ENCODE measurements at places on chromosomes 7 and 10. TPM values are rescaled to one million over a fixed set of nuclear protein-coding genes. Genes with fewer than 3 reads are reported as not detected.

Gene VSTM2A
- not detected for total RNA-seq

Gene ACBD7
- 0.13 TPM for total RNA-seq

Gene ADAM22
- not detected for total RNA-seq

Gene FAM13C
- under 0.01 TPM for total RNA-seq

Gene TAS2R4
- 1.8 TPM for total RNA-seq

Gene ABCB4
- not detected for total RNA-seq

Gene UCMA
- not detected for total RNA-seq

Gene TBX20
- not detected for total RNA-seq

Gene OR13A1
- not detected for total RNA-seq

Gene CTTNBP2
- 0.26 TPM for total RNA-seq

Gene SPDYE2
- not detected for total RNA-seq

Gene PPP1R3C
- 17.4 TPM for total RNA-seq

Gene PLEKHS1
- total RNA-seq, result not detected

Gene ATG9B
- total RNA-seq, result 0.26 TPM

Gene FBXO24
- total RNA-seq, result 0.53 TPM

Gene MOGAT3
- not detected for total RNA-seq

Gene PAPOLB
- under 0.01 TPM for total RNA-seq

Gene HPSE2
- total RNA-seq, result not detected

Data from bronchial epithelial cell (primary cell).